ENCODE measurements at places on chromosomes 5 and 9.
A peak's percentile ranks its signal among the peaks of the same experiment; 100 is the strongest.

- DNase-seq: no peak
Measured at GRCh38 chr9:120410925-120411501, 169.0 kb downstream of the CDK5RAP2 start.

GRCh38 chr9:84151640-84152039, 171.0 kb downstream of the RMI1 start:
- no peak for DNase-seq

DNA sequence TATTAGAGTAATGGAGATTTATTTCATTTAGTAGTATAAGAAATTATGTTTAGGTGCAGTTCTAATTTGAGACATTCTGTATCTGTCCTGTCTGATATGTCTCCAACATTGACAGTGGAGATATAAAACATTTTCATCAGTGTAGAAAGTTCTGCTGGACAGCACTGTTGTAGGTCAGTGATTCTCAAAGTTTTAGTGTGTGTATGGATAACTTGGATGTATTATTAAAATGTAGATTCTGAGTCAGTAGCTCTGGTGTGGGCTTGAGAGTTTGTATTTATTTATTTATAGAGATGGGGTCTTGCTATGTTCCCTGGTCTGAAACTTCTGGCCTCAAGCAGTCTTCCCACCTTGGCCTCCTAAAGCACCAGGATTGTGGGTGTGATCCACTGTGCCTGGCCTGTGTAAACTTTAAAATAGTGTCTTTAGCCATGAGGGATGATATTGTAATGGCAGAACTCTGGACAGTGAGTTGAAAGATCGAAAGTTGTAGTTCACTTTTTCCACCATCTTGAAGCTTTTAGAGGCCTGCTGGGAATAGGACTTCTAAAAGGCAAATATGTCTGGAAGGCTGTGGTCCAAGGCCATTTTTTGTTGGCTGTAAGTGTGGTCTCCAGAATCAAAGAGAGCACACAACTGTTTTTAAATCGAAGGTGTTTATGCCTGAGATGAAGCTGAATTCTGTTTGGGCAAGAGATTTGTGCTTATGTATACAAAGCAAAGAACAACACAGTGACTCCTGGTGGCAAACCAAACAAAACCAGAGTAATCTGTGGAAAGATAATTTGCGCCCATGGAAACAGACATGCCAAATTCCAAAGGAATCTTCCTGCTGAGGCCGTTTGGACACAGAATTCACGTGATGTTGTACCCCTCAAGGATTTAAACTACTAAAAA, 12.4 kb downstream of the UBAP1 start:
- DNase-seq: no peak

DNA sequence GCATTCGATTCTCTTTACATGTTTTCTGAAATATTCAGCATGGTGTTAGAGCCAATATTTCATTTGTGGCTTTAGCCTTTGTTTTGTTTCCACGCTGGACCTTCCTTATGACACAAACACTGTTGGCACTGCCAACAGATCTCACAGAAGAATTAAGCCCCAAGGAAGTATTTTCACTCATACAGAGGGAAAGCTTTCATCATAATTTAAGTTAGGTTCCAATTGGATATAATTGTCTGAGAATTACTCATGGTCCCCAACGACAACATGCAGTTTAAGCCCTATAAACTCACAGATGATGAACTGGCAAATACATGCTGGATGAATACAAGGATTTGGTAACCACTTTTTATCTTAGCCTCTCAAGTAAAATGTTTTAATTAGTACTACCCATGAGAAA, 259.5 kb downstream of the EBF1 start:
- DNase-seq: no peak

GRCh38 chr5:112436144-112436543, 17.1 kb upstream of the EPB41L4A start:
- DNase-seq: no peak

DNA sequence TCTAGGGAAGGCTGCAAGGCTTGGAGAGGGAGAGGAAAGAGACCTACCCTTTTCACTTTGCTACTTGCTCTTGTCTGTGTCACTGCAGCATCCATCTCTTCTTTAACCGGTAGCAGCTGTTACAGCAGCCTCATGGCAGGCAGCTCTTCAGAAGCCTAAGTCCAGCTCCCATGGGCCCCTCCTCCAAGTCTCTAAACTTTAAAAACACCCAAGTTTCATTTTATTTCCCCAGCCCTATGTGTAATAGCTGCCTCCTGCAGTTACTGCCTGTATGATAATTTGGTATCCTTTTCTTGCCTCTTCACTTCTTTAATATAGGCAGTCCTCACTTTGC, 313.1 kb upstream of the PIK3R1 start:
- DNase-seq: no peak

GRCh38 chr9:23677446-23677845, 148.6 kb downstream of the ELAVL2 start:
- DNase-seq: no peak

- no peak for DNase-seq
Measured at GRCh38 chr5:1831677-1832313, 30.6 kb downstream of the NDUFS6 start.

DNA sequence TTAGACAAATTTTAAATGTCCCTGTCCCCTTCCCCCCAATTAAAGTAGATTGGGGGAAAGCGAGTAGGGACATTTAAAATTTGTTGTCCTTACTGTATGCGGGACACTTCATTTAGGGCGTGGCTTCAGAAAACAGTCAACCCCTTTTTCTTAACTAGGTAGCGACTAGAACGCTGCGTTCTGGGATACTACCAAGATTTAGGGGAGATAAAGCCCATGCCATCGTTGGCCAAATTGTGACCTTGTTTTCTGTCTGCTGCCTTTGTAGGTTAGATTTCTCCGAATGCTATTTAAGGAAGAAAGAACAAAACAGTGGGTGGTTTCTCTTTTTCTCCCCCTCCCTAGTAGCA, 1.2 kb downstream of the CKS2 start:
- DNase-seq: no peak

DNA sequence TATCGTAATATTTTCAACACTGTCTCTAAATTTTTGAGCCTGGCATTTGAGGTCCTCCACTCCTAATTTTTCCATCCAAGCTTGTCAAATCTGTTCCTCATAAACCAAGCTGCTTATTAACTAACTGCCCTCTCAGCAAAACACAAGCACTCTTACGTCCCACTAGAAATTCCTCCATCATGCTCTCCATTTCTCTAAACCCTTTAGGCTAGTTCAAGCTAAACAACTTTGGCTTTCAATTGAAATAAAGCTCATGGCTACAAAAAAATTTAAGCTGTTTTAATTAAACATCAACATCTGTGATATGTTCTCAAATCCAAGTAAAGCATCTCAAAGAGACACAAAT, 45.7 kb downstream of the RNF145 start:
- no peak for DNase-seq

DNA sequence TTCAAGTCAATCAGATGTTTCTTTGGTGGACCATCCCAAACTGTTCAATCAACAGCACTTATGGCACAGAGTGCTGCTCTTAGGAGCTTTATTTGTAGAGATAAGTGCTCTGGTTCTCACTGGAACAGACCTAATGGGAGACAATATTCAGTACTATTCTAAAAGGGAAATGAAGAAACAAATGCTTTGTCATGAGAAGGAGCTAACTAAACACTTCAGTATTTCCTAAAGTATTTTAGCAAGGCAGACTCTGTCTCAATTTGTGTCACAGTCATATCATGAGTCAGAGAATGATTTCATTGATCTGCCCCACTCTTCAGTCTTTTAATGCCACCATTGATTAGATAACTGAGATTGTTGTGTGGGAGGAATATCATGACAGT, 175.3 kb downstream of the SLF1 start:
- DNase-seq: peak; percentile 41

DNA sequence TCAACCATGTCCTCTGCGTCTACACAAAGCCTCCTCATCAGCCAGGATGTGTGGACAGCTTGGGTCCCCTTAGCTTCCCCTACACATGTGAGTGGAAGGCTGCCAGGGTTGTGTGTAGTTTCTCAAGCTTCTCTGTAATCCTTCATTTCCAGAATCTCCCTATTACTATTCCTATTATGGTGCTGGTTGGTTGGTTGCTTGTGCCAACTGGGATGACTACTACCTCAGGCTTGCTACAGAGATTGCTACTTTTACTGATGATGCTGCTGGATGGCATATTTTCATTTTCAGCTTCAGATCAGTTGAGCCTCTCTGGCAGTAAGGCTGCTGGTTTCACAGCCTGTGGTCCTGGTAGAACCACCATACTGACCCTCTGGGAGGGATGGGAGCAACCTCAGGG, 39.9 kb downstream of the ATG10 start:
- no peak for DNase-seq

DNA sequence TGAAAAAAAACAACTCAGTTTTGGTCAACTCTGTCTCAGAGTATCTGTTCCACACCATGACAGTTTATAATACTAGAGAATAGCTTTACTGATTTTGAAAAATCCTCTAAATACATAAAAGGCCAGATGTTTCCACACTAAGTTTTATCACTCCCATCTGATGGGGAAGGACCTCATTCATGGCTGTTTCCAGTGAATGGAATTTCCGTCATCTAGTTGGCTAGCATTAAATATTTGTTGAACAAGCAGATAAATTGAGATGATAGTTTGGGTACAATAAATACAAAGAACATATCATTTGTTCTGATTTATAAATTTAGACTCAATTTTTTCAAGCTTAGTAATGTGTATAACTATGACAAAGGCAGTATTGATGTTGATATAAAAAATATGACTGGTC, 408.5 kb downstream of the PTPRD start:
- no peak for DNase-seq

- no peak for DNase-seq
Measured at GRCh38 chr5:18299166-18299565, 664.9 kb downstream of the TAF11L14 start.

- no peak for DNase-seq
Measured at GRCh38 chr9:9004810-9005209, 1205.2 kb upstream of the DMAC1 start.

- no peak for DNase-seq
Measured at GRCh38 chr5:139108063-139108824, 89.9 kb downstream of the SIL1 start.

DNA sequence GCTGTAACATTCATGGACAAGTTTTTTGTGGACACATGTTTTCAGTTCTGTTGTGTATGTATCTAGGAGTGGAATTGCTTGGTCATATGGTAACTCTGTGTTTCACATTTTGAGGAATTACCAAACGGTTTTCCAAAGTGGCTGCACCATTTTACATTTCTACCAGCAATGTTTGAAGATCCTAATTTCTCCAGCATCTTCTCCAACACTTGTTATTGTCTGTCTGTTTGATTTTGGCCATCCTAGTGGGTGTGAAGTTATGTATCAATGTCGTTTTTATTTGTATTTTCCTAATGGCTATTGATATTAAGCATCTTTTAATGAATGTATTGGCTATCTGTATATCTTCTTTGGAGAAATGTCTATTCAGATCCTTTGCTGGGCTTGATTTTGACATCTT, 6.9 kb downstream of the TMEFF1 start:
- DNase-seq: no peak

DNA sequence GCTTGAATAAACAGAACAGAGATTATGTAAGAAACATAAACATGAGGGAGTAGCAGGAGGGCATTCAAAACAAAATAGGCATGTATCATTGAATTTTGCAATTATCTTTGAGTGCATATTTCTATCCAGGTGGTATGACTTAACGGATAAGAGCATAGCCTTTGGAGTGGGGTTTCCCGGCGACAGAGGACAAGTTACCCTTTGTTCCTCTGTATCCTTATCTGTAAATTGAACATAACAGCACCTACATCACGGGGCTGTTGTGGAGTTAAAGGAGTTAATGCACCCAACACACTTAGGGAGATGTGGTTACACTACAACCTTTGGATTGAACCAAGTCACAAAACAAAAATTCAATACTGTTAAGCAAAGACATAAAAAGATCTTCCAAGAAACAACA, 314.6 kb upstream of the KIF2A start:
- no peak for DNase-seq

Data from GM06990 (cell line).